ENCODE measurements at places on chromosomes 6 and 20. TPM values are rescaled to one million over a fixed set of nuclear protein-coding genes. Genes with fewer than 3 reads are reported as not detected.
A peak's percentile ranks its signal among the peaks of the same experiment; 100 is the strongest.

DNA sequence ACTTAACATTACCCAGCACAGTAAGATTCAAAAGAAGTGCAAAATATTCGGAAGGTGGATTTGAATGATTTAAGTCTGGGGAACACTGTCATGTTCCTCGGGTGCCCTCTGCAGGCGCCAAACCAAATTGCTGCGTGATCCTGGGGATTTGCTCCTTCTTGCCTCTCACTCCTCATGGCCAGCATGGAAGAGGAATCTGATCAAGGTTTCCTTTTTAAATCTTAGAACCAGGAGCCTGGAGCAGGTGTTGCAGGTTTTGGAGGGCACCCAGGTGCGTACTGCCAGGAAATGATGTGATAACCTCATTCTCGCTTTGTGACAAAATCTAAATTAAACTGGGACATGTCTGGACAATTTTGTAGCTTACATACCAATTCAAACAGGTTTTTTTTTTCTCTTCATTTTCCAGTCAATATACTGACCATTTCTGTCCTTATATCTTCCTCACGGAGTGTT lies 8.1 kb upstream of the PFDN4 start:
- peak; percentile 68 for DNase-seq

DNA sequence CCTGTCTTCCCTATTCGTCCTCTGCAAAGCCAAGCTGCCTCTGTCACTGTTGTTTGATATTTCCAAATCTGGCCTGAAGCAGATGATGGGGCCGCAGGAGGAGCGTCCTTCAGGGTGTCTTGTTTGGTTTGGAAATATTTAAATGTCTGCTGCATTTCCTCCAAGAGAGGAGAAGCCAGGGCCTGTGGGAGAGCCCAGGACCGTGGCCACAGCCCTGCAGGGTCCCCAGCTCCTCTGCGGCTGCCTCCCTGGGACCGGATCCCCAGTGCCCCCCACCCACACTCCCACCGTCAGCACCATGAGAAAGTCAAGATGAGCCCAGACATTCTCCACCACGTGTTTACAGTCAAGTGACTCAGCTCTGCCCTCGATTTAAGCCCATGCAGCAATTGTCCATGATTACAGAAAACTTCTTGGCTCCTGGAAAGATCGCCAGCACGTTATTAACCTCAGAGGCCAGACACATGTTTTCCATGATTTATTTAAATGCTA lies 18.2 kb downstream of the FOXF2 start:
- no peak for DNase-seq

DNA sequence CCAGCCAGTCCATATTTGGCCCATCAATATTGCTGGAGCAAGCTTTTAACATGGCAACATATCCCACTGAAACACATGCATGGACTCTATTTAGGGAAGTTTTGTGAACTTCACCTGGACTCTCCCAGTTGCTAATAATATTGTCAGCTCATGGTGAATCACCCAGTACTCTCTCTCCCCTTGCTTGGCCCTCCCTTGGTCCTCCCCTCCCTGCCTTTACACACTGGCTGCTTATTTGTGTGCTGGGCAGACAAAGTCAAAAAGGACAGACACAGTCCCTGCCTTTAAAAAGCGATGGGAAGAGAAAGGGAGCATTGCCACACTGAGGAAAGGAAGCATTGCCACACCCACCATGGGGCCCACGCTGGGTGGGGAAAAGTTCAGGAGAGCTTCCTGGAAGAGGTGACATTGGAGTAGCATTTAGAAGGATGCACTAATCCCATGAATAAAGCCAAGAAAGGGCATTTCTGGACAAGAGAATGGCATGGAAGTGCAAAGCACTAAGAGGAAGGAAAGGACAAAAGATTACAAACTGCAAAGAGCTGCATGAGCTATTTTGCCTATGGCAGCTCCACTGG lies 143.4 kb upstream of the EXOC2 start:
- DNase-seq = no peak

Gene ACTL10
- total RNA-seq = 3.7 TPM

- no peak for DNase-seq
Observed at GRCh38 chr6:28910901-28911690, 12.7 kb downstream of the TRIM27 start.

Gene HRH3
- total RNA-seq = not detected

GRCh38 chr6:83518816-83519480 lies 6.6 kb downstream of the PRSS35 start:
- no peak for DNase-seq

DNA sequence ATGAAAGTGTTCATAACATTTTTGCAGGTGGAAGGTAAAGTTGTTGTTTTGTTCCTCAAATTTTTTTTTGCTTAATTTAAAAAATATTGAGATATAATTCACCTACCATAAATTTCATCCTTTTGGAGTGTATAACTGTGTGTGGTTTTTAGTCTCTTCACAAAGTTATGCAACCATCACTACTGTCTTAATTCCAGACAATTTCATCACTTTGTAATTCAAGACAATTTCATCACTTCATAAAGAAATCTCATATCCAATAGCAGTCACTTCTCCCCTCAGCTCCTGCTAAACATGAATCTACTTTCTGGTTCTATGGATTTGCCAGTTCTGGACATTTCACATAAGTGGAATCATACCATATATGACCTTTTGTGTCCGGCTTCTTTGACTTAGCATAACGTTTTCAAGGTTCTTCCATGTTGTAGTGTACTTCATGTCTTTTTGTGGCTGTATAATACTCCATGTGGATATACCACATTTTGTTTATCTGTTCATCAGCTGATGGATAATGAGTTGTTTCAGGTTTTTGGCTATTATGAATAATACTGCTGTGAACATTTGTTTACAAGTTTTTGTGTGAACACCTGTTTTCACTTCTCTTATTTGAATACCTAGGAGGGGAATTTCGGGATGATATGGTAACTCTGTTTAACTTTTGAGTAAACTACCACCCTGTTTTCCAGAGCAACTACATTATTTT lies 18.8 kb downstream of the ZFAND3 start:
- DNase-seq = no peak

Gene HLA-DQB1
- 13.6 TPM for total RNA-seq

DNA sequence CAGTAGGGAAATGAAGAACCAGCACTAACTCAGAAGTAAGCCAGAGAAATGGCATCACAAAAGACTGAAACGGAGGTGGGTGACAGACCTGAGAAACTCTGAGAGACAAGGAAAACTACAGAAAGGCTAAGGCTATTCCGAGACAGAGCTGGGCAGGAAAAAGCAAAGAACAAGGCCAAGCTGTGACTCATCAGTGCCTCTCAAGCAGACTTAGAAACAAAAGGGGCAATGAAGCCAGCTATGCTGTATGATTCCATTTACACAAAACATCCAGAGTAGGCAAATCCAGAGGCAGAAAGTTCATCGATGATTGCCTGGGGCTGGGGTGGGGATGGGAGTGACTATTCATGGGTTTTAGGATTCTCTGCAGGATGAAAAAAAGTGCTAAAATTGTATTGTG lies 50.0 kb downstream of the SLC23A2 start:
- DNase-seq = no peak

DNA sequence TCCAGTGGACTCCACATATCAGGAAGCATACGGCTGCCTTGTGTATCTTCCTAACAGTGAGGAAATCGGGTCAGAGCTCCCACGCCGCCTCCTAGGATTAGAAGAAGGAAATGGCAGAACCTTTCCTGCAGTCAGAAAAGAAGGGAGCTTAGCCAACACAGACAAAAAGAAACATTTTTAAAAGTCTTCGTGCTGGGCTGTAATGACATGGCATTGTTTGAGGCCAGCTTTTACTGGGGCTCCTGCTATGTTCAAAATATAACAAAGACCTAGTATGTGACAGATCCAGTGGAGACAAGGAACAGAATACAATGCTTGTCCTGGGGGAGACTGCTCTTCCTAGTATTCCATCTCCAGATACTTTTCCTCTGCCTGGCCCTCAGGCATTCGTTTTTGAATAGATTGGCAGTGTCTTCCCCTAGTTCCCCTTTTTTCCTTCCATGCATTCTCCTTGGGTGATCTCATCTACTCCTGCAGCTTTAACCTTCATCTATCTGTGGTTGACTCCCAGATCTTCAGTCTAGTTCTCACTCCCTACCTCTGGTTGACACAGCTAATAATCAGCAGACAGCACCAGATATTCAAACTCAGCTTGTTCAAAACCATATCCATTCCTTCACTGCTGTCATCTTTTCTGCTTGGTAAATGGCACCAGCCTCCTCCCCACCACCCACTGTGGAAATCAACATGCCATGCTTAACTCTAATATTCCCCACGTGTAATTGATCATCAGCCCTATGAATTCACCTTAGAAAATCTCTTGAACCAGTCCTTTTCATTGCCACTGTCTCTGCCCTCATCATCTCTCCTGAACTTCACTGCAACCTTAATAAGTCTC lies 94.5 kb upstream of the VSTM2L start:
- DNase-seq = no peak

Gene HFE
- total RNA-seq = 1.3 TPM

Gene LYRM2
- total RNA-seq = 39.2 TPM

- DNase-seq = no peak
Observed at GRCh38 chr20:6664574-6664973, 102.9 kb upstream of the BMP2 start.

DNA sequence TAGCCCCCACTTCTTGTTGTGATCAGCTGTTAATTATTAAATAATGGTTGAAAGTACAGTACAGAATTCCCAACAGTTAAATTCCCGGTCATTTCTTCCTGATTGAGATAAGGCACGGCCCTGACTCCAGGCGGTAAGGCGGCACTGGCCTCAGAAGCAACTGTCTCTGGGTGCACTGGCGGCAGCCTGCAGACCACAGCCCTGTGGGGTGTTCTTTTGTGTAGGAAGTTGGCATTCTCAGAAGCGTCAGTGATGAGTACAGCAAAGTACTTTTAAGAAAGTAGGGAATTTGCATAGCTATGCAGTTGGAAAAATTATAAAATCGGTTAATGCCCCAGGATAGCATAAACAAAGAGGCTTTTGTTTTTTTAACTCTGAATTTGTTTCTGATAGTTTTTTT lies 50.5 kb downstream of the SAMD5 start:
- no peak for DNase-seq

Data from naive thymus-derived CD8-positive, alpha-beta T cell (primary cell).